Stimulated activated CD4-positive, alpha-beta T cell treated with anti-CD3 and anti-CD28 coated beads, Interleukin-1b, Interleukin-23, amount 100 ng/mL, for 4 hours (primary cell): ENCODE measurements at places on chromosomes 3 and 15.

DNA sequence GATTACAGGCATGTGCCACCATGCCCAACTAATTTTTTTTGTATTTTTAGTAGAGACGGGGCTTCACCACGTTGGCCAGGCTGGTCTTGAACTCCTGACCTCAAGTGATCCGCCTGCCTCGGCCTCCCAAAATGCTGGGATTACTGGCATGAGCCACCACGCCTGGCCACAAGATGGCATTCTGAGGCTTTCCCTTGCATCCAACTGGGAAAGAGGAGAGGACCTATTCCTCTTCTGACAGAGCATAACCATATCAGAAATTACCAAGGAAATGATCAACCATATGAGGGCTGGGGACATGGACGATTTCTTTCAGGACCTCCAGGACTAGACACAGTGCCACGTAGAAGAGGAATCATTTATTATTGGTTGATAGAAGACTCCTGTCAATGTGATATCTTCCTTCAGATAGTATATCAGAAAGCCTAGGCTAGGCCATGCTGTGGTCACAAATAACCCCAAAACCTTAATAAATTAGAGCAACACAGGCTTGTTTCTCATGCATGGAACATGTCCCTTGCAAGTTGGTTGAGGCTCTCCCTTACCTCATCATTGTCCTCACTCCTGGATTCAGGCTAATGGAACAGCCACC is 372.3 kb upstream of the IL12A start:
- no peak for DNase-seq

- no peak for DNase-seq
Observed at GRCh38 chr3:140842984-140843649, 98.5 kb upstream of the SLC25A36 start.

DNA sequence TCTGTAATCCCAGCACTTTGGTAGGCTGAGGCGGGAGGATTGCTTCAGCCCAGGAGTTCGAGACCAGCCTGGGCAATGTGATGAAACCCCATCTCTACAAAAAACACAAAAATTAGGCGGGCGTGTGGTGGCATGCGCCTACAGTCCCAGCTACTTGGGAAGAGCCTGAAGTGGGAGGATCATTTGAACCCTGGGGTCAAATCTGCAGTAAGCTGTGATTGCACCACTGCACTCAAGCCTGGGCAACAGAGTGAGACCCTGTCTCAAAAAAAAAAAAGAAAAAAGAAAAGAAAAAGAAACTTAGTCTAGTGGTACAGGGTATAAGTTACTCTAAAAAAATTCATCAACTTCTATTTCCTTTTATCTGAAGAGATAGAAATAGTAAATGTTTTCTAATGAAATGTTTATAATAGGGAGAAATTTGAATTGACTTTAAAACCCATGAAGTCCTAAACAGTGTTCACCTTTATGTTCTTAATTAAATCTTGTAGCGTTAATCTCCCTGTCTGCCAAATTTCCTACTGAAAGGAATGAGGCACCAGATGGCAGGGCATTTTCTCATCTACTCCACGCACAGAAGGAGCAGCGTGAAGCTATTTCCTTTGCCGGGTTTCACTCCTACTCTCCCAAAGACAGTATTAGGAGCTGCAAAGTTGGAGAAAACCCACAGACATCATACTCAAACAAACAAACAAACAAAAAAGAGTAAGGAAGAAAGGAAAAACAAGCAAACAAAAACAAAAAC is 1.9 kb downstream of the PCLAF start:
- DNase-seq = no peak

GRCh38 chr3:82186017-82186416 is 424.6 kb upstream of the GBE1 start:
- no peak for DNase-seq

DNA sequence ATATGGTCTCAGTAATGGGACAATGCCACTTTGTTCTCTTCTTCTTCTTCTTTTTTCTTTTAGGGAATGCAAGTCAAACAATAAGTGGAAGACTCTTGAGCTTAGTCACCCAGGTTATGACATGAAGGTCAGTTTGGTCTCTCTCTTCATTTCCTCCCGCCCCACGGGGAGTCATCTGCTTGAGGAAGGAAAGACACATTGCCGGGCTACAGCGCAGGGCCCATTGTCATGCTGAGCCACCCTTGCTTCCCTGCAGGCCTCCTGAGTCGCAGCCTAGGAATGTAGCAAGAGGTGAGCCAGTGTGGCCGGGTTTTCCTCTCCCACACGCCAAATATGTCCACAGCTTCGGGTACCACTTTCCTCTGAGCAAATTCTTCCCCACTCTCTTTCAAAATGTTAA is 47.6 kb downstream of the RAP2B start:
- DNase-seq = no peak

- no peak for DNase-seq
Observed at GRCh38 chr3:96970211-96970610, 155.8 kb downstream of the EPHA6 start.

DNA sequence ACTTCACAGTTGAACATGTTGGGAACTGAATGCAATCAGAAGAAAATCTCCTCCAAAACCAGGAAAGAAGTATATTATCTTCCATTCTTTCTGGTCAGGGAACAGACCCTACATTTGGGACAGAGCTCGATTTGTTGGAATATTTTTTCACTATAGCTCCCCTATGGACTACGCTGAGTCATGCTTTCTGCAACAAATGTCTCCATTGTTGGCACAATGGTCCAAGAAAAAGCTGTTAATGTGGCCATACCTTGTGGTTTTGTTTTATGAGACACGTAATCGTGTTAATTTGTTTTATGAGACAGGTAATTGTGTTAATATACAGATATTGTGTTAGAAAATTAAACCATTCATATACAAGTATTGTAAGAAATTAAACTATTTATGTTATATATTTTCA is 101.4 kb downstream of the TGFBR2 start:
- DNase-seq = no peak

GRCh38 chr3:52851348-52851747 is 16.5 kb upstream of the MUSTN1 start:
- DNase-seq = no peak

DNA sequence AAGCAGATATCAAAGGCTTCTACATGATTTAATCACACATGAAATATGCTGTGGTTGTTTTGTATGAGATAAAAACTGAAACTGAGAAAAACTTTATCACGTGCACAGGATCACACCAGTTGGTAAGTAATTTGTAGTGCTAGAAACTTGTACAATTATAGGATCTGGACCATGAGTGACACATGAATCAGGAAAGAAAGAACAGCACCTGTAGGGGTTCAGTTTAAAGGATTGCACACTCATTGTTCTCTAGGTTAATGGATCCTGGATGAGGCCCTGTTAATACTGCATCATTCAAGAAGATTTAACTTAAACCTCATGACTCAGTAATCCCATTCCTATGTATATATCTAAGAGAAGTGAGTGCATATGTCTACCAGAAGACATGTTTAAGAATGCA is 87.9 kb downstream of the STT3B start:
- DNase-seq = no peak

DNA sequence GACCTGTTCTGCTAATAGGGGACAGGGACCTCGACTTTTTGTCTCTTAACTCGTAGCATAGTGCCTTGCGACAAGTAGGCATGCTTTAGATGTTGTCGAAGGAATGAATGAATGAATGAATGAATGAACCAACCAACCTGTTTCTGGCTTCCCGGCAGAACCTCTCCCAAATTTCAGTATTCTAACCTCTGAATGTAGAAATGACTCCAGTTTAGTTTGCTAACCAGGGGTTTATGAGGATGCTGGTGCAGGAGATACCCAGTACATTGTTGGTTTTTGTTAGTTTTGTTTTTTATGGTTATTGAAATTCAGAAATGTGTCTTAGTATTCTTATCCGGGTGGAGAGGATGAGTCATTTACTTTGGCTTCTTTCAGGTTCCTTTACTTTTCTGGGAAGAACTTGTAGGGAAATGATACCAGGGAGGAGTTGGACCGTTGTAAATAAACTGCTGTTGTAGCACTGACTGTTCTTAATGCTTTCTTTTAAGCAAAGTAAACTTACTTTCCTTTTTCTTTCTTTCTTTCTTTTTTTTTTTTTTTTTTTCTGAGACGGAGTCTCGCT is 29.6 kb upstream of the EHHADH start:
- DNase-seq = no peak

- DNase-seq = no peak
Observed at GRCh38 chr3:89314454-89315098, 207.2 kb downstream of the EPHA3 start.

DNA sequence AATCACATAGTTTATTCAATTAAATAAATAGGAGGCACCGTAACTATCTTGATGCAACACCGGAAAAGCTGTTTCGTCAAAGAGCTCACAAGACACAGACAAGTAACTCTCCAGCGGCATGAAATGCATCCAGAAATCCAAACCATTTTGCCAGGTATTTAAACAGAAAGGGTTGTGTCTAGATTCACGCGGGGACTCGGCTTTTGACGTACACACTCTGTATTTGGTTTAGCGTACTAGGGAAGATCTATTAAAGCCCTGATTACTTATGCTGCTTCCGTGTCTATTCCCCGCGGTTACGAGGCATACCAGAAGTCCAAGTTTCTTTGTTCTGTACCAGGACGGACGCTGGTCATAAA is 718 bp downstream of the BNIP2 start:
- DNase-seq = no peak

- DNase-seq = no peak
Observed at GRCh38 chr3:108096532-108097321, 5.9 kb upstream of the CD47 start.

DNA sequence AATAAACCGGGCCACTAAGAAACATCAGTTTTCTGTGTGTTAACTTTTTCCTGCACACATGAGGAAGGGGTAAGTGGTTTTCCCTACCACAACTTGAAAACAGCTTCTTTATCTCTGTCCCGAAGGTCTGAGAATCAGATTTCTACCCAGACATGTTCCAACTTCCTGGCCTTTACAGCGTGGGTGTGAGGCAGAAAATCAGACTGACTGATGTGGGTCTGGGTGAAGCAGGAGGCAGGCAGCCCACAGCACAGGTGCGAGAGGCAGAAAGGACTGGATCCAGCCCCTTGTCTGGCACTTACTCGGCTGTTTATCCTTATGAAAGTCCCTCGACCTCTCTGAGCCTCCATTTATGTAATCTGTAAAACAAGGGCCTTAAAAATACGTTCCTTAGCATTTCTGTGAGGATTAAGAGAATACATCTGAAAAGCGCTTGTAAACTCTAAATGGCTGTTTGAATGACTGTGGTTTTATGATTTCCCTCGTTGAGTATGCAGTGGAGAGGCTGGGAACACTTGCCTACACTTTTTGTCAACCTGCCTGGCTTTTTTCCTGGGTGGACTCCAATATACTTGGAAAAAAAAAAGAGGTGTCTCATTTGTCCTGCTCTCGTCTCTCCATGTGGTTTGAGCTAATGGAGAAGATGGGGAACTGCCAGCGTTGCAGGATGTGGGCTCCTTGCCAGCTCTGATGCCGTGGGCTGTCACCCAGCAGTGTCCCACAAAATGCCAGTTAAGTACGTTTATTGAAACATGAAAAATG is 3.1 kb downstream of the AGBL1 start:
- no peak for DNase-seq

DNA sequence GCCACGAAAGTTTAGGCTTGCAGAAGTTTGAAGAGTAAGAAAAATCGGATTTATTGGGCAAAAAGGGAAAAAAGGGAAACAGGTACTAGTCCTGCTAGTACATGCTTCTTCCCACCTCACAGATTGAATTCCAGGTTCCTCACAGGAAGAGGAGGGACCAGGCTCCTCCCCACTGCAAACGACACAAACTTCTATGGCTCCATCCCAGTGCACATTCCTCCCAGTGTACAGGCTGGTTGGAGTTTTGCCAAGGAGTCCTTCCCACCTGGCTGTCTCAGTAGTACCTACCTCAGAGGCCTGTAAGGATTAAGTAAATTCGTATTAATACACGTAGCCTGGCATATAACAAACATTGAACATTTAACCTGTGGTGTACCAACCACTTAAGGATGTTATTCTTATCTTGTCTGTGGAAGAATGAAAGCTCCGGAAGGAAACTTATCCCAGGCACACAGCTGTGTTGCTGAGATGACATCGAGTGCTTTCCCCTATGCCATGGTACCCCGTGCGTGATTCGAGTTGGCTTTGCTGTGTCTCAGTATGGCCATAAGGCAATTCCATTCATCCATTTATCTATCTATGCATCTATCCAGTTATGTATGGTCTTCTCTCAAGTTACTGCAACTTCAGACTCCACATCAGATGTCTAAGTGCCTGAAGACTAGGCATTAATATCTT is 294.3 kb downstream of the LRTM1 start:
- DNase-seq = no peak

DNA sequence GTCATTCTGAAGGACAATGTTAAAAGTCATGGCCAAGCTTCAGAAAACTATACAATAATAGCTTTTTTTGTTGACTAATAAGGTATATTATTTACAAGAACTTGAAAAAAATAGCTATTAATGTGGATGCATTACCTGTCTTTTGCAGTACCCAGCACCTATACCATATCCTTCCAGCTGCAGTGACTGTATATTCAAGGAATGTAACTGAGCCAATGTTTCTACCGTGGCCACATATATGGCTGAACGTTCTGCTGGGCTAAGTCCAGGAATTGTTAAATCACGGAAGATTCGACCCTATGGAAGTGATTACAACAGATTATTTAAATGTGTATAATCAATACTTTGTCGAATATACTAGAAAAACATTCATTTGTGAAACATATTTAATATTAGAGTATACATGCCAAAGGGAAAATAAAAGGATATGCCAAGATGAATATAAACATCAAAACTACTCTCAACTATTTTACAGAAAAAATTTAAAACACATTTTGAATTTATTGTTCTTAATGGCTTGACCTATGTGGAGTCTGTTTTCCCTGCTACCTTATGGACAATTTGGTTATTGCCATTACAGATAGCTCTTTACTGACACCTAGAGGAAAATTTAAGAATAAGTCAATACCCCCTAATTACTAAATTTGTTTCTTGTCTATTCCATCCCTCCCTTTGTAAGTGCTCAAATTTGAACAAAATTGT is 17.6 kb downstream of the ACAD11 start:
- DNase-seq = no peak

DNA sequence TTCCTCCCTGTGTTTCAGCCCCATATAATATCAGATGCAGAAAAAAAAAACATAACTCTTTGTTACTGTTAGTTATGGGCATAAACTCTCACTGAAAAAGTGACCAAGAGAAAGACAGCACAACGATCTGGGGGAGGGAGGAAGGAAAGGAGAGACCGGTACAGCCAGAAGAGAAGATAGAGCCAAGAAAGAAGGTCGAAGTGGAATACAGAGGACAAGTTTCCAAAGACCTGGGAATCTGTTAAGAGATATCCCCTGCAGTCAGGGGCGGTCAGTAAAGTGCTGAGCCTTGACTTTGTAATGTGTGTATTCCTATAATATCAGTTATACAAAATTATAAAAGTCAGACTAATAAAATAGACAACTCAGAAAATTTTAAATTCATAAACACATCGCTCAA is 3.3 kb downstream of the ALDH1A2 start:
- no peak for DNase-seq

GRCh38 chr15:101121511-101122090 is 130.2 kb downstream of the CHSY1 start:
- DNase-seq = peak; percentile 32
